ENCODE measurements at places on chromosomes 13 and 19.

GRCh38 chr19:54010474-54010873 lies 19.0 kb downstream of the CACNG6 start:
- no peaks in the 10 kb centered on the region for H3K36me3 ChIP-seq
- no peaks in the 10 kb centered on the region for H3K4me1 ChIP-seq
- no peak overlapping the region for H3K4me3 ChIP-seq
- DNase-seq: no peak
- H3K27ac ChIP-seq: no peak overlapping the region

GRCh38 chr13:71661921-71662320 lies 205.1 kb downstream of the DACH1 start:
- no peak overlapping the region for H3K4me3 ChIP-seq
- DNase-seq: no peak
- no peaks in the 10 kb centered on the region for H3K36me3 ChIP-seq
- no peaks in the 10 kb centered on the region for H3K4me1 ChIP-seq
- no peaks in the 10 kb centered on the region for H3K27me3 ChIP-seq
- no peak overlapping the region for H3K27ac ChIP-seq

DNA sequence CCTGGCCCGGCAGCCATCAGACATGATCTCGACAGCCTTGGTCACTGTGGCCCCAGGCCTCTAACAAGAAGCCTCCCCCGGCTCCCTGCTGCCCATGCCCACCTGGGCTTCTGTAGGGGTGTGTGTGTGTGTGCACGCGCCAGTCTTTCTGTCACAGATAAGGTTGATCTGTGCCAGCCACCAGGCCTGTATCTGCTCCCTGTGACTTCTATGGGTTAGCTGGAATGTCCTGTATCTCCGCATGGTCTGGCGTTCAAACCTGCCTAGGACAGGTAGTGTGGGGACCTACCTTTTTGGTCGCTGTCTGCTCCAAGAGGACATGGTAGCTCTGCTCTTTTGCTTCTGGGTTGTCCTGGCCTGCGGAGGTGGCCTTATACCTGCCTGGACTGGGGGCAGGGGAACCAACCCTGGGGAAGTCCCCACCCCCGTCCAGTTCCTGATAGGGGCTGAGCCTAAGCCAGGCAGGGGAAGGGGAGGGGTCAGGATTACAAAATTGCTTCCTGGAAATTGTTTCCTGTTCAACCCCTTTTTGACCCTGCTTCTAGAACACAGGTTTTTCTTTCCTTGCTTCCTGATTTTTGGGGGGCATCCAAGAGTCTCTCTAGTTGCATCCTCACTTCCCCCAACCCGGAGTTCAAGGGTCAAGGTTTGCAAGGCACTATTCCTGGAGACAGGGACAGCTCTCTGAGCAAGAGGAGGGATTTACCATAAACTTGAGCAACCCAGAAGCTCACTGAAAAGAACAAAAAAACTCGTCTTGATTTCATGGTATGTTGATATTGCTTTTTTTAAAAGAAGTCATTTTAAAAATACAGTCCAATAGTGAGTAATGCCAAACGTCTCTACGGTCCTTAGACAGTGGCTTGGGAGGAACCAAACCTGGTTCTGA lies at the start of gene LRG1:
LRG1 (minus strand) TSS at position 344 of the 889 bp plus-strand sequence; CDS start at position 321, 23 bp downstream.
- no peak for DNase-seq
- H3K27me3 ChIP-seq: no peaks in the 10 kb centered on the region
- H3K4me3 ChIP-seq: no peak within 1 kb of the TSS
- no peak within 1 kb of the TSS for H3K27ac ChIP-seq
- no peaks in the 10 kb centered on the region for H3K36me3 ChIP-seq

- no peak overlapping the region for H3K27ac ChIP-seq
- no peaks in the 10 kb centered on the region for H3K36me3 ChIP-seq
- no peaks in the 10 kb centered on the region for H3K27me3 ChIP-seq
- DNase-seq: no peak
- 0 out of 2 replicates have a peak, but pooled peaks cover 6% of the 10 kb centered on the region for H3K4me1 ChIP-seq
These were observed 65.2 kb upstream of the TNFRSF19 start for GRCh38 chr13:23505007-23505406.

DNA sequence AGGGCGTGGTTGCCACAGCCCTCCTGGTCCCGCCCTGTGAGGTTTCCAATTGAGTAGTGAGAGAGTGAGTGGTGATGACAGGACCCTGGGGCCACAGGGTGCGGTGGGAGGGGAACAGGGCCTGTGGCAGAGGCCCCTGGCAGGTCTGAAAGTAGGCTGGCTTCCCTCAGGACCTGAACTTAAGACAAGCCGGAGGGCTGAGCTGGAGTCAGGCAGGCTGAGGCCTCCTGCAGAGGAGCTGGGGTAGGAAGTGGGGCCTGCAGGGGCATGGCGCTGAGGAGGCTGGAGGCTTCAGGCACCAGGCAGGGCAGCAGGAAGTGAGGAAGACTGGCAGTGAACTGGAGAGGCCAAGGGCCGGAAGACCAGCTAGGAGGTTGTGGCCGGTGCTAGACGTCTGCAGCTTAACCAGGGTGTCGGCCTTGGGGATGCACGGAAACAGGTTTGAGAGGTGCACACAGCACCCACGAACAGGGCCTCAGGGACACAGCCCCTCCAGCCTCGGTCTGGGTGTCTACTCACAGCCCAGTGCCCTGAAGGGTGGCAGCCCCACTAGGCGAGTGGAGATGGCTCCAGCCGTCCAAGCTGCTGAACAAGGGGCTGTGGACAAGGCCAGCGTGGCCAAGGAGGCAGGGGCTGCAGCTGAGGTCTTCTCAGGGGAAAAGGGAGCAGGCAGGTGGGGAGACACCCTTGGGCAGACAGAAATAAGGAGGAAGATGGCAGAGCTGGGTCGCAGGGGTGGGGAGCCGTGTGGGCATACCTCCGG lies 17.8 kb downstream of the POP4 start:
- no peaks in the 10 kb centered on the region for H3K36me3 ChIP-seq
- H3K27ac ChIP-seq: no peak overlapping the region
- H3K4me3 ChIP-seq: no peak overlapping the region
- H3K4me1 ChIP-seq: no peaks in the 10 kb centered on the region
- DNase-seq: no peak
- H3K27me3 ChIP-seq: no peaks in the 10 kb centered on the region

DNA sequence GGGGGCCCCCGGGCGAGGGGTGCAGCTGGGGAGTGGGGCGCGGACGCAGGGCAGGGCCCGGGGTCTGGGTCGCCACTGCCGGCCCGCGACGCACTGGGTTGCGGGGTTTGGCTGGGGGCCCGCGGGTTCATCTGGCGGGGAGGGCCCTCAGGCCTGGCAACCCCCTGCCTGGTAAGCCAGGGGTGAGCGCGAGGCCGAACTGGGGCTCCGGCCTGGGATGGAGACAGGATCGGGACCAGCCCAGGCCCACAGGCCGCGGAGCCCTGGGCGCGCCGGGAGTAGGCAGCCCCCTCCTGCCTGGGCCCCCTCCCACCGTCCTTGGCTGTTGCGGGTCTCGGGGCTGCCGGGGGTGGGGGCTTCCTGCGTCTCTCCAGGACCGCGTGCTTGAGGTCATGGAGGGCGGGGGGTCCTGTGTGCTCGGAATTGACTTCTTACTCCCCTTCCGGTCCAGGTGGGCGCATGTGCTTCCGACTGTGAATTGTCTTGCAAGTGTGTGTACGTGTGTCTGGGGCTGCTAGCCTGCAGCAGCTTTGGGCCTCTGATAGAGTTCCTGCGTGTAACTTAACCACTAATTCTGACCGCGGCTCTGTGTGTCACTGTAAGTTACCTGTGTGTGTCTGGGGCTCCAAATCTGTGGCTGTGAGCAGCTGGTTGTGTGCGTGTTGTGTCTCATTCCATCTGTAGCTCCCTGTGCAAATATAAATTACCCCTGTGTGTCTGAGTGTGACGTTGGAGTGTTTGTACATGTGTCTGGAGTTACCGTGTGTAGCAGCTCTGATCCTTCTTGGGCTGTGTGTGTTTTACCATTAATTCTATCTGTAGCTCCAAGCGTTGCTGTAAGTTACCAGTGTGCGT lies 751 bp downstream of the GRAMD1A start:
- H3K27ac ChIP-seq: peak overlapping the region; percentile 98
- H3K36me3 ChIP-seq: peaks cover 3% of the 10 kb centered on the region
- peaks cover 51% of the 10 kb centered on the region for H3K4me1 ChIP-seq

- no peak for DNase-seq
- H3K27me3 ChIP-seq: no peaks in the 10 kb centered on the region
- no peak overlapping the region for H3K4me3 ChIP-seq
These were observed 11.9 kb downstream of the ZNF787 start for GRCh38 chr19:56109226-56109625.

DNA sequence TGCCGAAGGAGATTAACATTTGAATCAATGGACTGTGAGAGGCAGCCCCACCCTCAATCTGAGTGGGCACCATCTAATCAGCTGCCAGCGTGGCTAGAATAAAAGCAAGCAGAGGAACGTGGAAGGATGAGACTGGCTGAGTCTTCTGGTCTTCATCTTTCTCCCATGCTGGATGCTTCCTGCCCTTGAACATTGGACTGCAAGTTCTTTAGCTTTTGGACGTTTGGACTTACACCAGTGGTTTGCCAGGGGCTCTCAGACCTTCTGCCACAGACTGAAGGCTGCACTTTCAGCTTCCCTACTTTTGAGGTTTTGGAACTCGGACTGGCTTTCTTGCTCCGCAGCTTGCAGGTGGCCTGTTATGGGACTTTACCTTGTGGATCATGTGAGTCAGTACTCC lies 14.7 kb downstream of the NHLRC3 start:
- H3K27ac ChIP-seq: no peak overlapping the region
- H3K4me3 ChIP-seq: no peak overlapping the region
- no peaks in the 10 kb centered on the region for H3K4me1 ChIP-seq
- H3K36me3 ChIP-seq: no peaks in the 10 kb centered on the region

DNA sequence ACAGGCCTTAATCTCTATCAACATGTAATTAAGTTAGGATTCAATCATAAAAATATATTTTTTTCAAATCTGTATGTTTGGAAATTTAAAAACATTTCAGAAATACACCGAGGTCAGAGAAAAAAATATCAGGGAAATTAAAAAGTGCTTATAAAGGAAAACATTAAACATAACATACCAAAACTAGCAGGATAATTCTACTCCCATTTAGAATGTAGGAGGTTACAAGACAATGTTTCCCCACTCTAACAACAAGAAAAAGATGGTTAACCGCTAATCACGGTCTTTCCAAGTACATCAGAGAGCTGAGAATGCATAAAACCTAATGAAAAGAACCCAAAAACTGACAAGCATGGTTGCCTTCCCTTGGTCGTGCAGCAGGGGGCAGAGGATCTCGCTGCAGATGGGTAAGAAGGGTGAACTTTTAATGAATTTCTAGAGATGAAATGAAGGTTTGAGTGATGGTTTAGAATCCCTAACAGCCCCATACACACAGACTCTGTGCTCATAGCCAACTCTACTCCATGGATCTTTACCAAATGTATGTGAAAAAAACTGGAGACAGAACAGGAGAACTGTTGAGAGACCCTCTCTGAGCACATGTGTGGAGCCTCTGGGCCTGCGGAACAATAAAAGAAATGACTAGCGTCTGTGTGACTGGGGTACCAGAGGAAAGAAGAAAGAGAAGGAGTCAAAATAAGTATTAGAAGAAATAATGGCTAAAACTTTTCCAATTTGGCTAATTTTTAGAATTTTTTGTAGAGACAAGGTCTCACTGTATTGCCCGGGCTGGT lies 51.3 kb upstream of the LSM14A start:
- no peak for DNase-seq
- no peaks in the 10 kb centered on the region for H3K27me3 ChIP-seq
- H3K27ac ChIP-seq: no peak overlapping the region
- no peaks in the 10 kb centered on the region for H3K4me1 ChIP-seq
- H3K4me3 ChIP-seq: no peak overlapping the region
- H3K36me3 ChIP-seq: no peaks in the 10 kb centered on the region

DNA sequence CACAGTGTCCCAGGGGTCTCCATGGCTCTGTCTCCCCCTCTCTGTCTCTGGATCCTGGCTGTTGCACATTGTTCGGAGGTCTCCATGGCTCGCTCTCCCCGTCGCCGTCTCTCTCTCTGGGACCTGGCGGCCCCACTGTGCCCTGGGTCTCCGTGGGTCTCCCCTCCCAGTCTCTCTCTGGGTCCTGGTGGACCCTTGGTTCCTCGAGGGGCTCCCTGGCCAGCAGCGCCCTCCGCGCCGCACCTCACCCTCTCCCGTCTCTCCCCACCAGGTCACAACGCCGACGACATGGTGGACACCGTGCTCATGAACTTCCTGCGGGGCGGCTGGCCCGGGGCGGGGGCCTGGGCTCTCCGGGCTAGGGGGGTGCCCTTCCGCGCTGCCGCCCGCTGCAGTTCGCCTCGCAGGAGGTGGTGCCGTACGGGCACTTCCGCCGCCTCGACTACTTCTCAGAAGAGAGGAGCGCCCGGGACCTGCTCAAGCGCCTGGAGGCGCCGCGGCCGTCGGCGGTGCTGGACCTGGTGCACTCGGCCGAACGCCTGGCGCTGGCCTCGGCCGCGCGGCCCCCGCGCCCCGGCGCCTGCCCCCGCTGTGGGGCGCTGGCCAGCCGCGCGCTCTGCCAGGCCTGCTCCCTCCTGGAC lies 29.1 kb downstream of the SIGLEC5 start:
- no peaks in the 10 kb centered on the region for H3K27me3 ChIP-seq
- no peaks in the 10 kb centered on the region for H3K36me3 ChIP-seq
- H3K27ac ChIP-seq: no peak overlapping the region
- no peaks in the 10 kb centered on the region for H3K4me1 ChIP-seq

DNA sequence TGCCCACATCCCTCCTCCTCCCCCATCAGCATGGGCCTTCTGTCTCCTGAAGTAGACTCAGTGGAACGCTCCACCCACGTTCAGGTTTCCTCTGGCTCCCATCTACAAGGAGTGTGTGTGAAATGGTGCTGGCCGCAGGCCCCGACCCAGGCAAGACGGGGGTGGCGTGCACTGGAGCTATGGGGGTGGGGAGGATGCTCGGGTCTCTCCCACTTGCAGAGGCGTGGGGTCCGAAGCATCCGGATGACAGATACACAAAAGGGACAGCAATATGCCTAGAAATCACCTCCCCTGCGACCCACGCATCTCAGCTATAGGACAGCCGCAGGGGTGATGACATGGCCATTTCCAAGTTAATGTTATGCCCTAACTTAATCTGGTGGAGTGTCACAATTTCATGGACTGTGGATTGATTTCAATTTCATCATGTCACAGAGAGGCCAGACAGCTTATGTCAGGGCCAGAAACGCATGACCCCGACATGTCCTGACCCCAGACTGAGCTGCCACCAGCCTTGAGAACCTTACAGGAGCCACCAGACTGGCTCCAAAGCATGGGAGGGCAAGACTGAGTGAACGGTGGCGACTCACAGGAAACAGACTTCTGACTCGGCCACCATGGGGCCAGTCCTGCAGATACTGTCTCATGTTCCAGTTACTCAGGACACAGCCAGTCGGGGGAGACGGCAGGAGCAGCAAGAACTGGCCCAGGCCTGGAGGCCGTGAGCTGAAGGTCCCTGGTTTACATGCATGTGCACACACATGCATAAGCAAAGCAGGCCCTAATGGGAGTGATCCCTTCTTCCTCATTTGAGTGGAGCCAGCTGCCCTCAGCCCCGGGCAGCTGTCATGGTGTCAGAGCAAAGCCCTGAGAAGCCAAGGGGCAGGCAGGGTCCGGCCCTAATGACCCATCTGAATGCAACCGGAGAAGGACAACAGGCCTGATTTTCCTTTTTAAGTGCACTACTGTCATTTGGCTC lies 82.2 kb downstream of the SLC7A1 start:
- H3K27me3 ChIP-seq: no peaks in the 10 kb centered on the region
- H3K27ac ChIP-seq: peak overlapping the region; percentile 30
- peaks cover 12% of the 10 kb centered on the region for H3K4me1 ChIP-seq
- peaks cover 3% of the 10 kb centered on the region for H3K36me3 ChIP-seq
- no peak for DNase-seq
- H3K4me3 ChIP-seq: no peak overlapping the region
